ENCODE measurements at places on chromosomes 12 and 14.

GRCh38 chr12:70197345-70197744 is 45.9 kb upstream of the CNOT2 start:
- no peak for DNase-seq

- DNase-seq, result no peak
These were observed 2.3 kb downstream of the TCP11L2 start for GRCh38 chr12:106304797-106305196.

DNA sequence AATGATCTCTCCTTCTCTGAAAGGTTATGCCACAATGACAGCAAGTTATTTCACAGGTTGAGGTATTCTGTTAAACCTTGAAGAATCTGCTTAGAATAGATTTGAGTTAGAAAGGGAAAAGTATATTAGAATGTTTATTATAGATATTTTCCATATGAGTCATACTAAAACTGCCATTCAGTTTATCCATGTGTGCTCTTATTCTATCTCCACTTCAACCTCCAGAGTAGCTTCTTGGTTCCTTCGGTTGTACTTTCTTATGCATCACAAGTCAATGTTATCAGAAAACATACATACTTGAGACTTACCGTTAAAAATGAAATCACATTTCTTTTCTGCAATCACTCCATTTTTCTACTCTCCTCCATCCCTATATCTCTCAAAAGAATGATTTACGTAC is 197.7 kb downstream of the BCAT1 start:
- no peak for DNase-seq

DNA sequence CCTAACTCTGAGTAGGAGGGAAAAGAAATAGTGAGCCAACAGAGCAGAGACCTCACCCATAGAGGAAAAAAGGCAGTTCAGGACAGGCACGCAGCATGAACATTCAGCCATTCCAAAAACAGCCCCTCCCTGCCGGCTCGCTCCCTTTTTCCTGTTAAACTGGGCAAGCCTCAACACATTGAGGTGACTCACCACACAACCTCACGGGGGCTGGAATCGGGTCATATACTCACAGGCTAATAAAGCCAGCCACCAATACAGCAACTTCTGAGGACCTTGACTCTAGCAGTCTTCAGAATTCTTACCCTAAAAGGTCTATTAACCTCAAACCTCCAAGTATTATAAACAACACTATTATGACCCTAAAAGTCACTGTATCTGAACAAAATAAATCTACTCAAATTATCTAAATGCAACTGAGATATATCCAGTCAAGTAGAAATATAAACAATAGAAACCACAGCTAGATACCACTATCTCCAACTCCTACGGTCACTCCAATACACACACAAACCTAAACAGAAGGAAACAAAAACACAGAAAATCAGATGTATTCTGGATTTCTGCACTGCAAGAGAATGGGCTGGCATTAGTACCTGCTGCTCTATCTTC is 6.3 kb downstream of the YBX3 start:
- no peak for DNase-seq

GRCh38 chr12:96425321-96425720 is 25.1 kb upstream of the CDK17 start:
- no peak for DNase-seq

DNA sequence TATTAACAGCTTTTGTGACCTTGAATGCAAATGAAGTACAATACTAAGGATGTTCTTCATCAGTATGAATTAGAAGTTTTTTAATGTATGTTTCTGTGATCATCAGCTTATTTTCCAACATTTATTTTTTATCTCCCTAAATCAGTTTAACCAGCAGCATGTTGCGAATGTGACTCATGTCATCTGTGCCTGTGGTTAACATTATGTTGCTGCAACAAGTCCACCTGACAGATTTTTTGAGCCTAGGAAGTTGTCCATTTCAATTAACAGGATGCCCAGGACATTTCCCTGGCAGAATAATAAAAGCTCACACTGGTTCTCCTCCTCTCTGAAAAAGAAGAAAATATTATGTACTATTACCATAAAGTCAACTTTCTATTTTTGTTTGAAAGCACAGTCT is 155.5 kb downstream of the SYT1 start:
- DNase-seq, result no peak

DNA sequence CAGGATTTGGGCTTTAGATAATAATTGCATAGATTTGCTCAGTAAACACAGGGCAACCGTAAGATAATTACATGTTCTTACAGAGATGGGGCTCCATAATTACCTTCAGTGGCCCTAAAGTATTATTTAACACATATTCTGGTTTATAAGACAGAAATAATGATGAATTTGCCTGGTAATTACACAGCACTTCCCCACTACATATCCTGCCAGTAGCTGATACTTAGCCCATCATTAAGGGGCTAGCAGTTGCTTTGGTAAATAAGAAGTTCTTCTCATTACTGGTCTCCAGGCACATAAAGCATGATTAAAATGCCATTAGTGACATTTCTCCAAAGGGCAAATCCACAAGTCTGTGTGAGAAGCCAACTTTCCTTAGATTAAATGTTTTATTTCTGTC is 158.7 kb downstream of the NUAK1 start:
- DNase-seq, result no peak

DNA sequence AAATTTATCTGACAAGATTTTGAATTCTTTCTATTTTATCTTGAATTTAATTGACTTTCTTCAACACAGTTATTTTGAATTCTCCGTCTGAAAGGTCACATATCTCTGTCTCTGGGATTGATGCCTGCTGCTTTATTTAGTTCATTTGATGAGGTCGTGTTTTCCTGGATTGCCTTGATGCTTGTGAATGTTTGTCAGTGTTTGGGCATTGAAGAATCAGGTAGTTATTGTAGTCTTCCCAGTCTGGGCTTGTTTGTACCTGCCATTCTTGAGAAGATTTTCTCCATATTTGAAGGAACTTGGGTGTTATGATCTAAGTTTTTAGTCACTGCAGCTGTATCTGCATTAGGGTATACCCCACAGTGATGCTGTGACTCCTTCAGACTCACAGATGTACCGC is 315.8 kb upstream of the DDHD1 start:
- DNase-seq, result no peak

- peak; percentile 36 for DNase-seq
These were observed at the start of gene IFI27L2 for GRCh38 chr14:94129111-94129757. TSS of gene IFI27L2 (minus strand) at chr14:94129604. CDS start at chr14:94129564, 40 bp downstream.

- no peak for DNase-seq
These were observed 174.2 kb upstream of the SLC38A2 start for GRCh38 chr12:46546634-46547273.

- no peak for DNase-seq
These were observed 4.5 kb downstream of the NOVA1 start for GRCh38 chr14:26593357-26593756.

GRCh38 chr12:29148911-29149690 is at the start of gene FAR2:
TSS of gene FAR2 (plus strand) at chr12:29149278. CDS start at chr12:29270450, 121,172 bp downstream.
- DNase-seq, result no peak

GRCh38 chr12:71220260-71220659 is 62.5 kb upstream of the TSPAN8 start:
- no peak for DNase-seq

DNA sequence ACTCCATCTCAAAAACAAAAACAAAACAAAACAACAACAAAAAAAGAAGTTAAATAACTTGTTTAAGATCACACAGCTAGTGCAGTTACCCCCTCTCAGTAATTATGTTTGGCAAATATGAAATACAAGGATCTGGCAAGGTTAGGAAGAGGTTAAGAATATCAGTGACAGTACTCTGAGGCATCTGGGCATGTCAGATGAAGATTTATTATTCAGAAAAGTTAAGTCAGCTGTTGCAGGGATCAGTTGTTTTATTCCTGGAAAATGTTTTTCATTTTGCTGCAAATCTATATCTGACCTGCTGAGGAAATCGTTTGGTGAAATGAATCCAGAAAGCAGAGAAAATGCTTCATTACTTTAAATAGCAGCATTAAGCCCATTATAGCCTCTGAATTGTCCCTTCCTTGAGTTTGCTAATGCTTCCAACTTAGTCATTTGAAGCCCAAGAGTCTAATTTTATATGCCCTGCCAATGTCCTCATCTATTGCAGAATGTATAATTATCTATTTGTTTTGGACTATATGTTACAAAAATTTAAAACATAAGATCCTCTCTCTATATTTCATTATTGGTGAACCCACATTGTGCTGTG is 8.1 kb downstream of the GPX2 start:
- DNase-seq, result no peak

DNA sequence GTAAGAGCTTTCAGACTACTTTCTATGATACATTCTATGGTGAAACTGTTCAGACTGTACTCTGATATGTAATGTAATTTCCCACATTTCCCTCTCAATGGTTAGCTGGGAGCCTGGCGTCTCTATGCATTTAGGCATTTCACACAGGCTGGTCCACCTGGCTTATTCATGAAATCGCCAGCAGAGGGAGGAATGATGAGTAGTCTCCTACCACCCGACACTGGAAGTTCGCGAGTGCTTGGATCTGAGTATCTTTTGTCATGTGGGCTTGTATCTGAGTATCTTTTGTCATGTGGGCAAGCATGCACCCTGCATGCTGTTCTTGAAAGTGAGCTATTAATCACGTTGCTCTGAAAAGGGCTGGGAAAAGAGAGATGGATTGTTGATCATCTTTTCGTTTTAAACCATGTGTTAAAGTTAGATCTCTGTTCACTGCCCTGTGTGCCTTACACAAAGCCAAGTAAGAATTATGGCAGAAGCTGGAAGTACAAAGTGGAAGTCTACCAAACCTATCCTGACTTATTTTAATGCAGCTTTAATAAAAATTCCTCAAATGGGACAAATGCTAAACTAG is 235.0 kb downstream of the ATP23 start:
- no peak for DNase-seq

- DNase-seq, result no peak
These were observed 87.2 kb upstream of the FGD4 start for GRCh38 chr12:32312049-32312670.

GRCh38 chr12:114402084-114402717 is 3.7 kb downstream of the TBX5 start:
- DNase-seq, result no peak

GRCh38 chr12:121358073-121358472 is 5.9 kb upstream of the ANAPC5 start:
- no peak for DNase-seq

GRCh38 chr12:6363330-6364043 is 11.9 kb downstream of the SCNN1A start:
- DNase-seq, result peak; percentile 33

DNA sequence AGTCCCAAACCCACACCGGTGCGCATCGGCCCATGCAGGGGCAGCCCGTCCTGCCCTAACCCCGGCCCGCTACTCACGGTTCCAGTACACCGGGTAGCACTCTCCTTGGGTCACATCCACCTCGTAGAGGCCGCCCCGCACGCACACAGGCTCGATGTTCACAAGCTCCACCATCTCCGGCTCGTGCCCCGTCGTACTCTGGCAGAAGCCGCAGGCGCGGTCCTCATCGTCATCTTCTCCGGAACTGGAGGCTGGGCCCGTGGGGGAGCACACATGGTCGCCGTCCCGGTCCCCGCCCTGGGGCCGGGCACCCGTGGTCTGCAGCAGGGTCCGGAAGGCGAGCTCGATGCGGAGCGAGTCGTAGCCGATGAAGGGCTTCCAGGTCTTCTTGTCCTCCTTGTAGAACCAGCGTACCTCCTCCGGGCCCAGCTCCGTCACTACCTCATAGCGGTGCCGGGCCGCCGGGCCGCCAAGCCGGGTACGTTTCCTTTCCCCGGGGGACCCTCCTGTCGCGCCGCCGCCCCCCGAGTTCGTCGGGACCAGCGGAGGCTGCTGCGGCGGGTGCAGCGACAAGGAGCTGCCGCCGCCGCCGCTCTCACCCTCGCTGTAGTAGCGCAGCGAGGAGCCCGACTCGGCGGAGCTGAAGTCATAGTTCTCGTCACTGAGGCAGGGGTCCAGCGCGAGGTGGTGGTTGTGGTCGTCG is 788 bp downstream of the DDHD1 start:
- peak; percentile 53 for DNase-seq

GRCh38 chr14:95910628-95911027 is 34.0 kb downstream of the TUNAR start:
- DNase-seq, result no peak

- no peak for DNase-seq
These were observed 84.4 kb downstream of the VWF start for GRCh38 chr12:6039894-6040601.

GRCh38 chr14:55301437-55302121 is 30.4 kb downstream of the FBXO34 start:
- no peak for DNase-seq

DNA sequence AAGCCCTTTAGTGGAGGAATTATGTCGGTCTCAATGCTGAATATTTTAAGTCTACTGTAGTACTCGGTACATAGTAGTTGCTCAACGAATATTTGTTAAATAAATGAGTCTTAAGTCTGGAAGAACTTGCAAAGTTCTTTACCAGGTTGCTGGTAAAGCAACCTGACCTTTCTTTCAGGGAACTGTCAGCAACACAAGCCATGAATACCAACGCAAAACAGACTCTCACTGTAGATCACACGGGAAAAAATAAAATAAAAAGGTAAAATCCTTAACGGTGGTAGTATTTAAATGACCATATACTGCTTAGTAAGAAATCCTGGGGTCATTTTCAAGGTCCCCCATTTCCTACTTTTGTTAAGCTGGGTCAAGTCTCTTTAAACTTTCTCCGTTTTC is 447 bp upstream of the NUBPL start:
- DNase-seq, result no peak

DNA sequence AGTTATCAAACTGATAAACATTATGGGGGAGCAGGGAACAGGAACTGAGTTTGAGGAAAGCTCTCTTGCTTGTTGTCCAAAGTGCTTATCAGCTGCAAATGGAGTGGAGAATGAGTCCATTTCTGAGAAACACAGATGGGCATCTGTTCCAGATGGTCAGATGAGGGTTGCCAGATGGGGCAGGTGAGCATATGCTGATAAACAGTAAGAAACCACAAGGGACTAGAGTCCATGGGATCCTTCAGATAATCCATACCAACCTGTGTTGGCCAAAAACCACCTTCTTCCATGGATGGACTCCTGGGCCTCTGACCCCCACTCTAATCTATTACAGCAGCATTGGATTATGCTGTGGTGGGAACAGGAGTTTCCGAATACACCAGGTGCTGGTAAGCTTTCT is 38.3 kb downstream of the GNS start:
- DNase-seq, result no peak

- no peak for DNase-seq
These were observed 8.6 kb upstream of the DENR start for GRCh38 chr12:122743895-122744525.

DNA sequence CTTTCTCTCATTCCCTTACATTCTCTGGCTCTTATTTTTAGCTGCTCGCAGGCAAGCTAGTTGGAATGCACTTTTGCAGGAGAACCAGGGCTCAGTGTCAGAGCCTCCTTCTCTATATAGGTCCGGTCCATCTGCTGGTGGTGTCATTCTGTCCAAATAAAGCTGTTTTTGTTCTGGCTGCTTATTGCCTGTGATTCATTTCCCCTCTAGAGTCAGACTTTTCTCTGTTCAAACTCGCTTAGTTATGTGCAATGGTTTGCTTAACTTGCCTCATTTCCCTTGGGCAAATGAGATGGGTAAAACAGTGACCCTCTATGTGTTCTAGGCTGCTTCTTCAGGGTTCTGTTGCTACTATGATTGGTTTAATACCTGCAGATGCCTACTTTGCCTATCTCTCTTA is 2.9 kb downstream of the SMARCD1 start:
- no peak for DNase-seq
